ENCODE measurements at places on chromosomes 7 and 10. TPM values are rescaled to one million over a fixed set of nuclear protein-coding genes. Genes with fewer than 3 reads are reported as not detected.
A peak's percentile ranks its signal among the peaks of the same experiment; 100 is the strongest.

The PTPRZ1 gene
- 46.1 TPM for total RNA-seq

DNA sequence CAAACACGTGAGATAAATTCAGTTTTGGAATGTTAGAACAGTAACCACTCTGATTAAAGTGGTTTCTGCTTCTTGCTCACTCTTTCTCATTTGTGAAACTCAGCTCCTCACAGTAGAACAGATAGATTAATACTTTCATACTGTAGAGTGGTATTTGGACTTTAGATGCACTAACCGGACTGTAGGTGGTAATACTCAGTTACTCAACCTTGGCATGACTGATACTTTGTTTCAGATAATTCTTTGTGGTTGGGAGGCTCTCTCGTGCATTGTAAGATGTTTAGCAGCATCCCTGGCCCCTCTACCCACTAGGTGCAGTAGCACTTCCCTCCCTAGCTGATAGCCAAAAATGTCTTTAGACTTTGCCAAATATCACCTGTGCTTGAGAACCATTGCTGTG, 37.6 kb downstream of the MCU start:
- DNase-seq = no peak

The CPEB3 gene
- 2.2 TPM for total RNA-seq

- DNase-seq = no peak
Measured at GRCh38 chr7:44283381-44284211, 41.8 kb downstream of the CAMK2B start.

The GNAI1 gene
- 47.1 TPM for total RNA-seq

GRCh38 chr7:40965774-40966173, 737.1 kb downstream of the INHBA start:
- DNase-seq = peak; percentile 15

DNA sequence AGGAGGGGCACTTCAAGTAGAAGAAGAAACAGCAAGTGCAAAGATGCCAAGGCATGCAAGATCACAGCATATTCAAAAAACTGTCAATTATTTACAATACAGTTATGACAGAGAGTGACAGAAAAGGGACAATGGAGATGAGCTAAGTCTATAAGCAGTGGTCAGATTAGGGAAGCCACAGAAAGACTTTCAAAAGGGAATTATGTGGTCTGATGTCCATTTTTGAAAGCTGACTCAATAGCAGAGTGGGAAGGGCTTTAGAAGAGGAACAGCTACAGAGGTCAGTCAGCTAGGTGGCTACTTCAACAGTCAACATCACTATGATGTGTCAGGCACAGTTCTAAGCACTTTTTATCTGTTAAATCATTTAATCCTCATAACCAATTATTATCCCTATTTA, 45.2 kb upstream of the SPOCK2 start:
- DNase-seq = peak; percentile 32

- no peak for DNase-seq
Measured at GRCh38 chr7:101550641-101551541, 78.2 kb downstream of the MYL10 start.

The ZNF248 gene
- 8.2 TPM for total RNA-seq

GRCh38 chr10:108567899-108568752, 1355.2 kb downstream of the XPNPEP1 start:
- DNase-seq = no peak

GRCh38 chr10:110762109-110762848, 109.4 kb upstream of the PDCD4 start:
- no peak for DNase-seq

The EN2 gene
- total RNA-seq = 0.17 TPM

DNA sequence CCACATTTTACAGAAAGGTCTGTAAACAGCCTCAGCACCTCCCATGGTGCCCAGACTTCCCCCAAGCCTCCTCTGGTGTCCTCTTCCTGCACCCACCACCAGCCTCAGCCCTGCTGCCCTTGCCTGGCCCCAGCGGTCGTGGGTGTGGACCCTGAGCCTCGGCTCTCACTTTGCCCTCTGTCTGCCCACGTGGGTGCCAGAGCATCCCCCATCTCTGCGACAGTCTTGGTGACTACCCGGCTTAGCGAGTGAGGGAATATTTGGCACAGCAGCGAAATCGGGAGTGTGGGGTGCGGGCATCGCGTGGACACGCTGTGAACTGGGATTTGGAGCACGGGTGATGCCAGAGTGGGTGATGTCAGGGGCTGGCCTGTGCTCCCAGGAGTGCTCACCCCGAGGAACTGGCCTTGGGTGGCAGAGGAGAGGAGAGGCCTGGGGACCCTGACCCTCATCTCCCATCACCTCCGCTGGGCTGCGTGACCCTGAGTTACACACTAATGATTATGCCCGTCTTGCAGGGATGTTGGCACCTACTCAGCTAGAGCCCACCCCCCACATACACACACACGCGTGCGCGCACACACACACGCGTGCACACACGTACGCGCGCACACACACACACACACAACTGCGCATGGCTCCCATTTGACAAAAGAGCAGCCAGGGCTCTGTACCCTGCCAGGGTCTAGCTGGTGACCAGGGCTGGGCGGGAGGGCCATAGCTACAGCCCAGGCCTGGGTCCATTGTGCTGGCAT, 8.7 kb downstream of the ELFN1 start:
- no peak for DNase-seq

The OGDHL gene
- total RNA-seq = 0.40 TPM

DNA sequence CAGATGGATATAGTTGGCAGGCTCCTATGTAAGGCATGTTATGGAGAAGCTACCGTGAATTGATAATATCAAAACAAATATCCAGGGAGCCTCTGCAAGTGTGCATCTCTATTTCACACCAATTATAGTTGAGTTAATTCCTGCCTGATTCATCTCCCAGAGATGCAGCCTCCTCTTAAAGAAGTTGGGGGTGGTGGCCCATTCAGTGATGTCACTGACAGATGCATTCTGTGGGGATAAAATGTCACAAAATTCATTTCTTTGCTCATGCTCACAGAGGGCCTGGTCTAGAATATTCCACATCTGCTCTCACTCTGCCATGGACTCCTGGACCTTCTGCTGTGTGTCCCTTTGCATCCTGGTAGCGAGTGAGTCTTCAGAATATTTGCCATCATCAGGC, 189.1 kb upstream of the PRSS1 start:
- DNase-seq = no peak

DNA sequence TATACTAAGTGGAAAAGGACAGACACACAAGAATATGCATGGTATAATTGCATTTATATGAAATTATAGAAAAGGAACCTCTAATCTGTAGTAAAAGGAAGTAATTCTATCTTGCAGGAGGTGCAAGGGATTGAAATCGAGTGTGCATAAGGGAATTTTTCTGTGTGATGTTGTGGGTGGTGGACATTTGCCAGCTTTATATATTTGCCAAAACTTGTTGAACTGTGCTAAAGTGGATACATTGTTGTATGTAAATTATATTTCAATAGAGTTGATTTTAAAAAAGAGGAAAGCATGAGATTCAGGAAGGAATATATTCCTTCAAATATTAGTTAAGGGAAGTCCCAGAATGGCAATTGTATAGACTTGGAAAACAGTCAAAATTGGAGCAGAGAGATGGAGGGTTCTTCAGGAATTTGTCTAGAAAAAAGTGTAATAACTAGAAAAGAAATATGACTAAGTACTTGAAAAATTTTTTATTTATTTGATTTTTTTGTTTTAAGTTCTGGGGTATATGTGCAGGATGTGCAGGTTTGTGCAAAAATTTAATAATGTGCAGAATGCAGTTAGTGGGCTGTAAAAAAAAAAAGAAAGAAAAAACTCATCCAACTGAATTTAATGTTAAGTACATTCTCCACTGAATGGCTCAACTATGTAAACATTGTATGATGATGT, 96.1 kb downstream of the ARL4A start:
- no peak for DNase-seq

DNA sequence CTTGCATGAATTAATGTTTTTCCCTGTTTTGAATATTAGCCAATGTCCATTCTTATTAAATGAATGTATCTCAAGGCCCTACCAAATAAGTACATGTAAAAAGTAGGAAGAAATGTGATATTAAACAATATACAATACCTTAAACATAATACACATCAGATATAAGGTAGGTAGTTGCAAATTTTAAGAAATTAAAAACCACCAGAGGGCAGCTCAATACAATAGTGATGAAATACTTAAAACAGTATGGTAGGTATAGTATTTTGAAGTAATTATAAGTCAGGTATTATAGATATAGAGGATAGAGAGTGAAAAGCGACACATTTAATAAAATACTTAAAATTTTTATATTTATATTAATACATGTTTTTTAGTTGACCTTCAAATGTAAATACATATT, 43.6 kb upstream of the CDK14 start:
- peak; percentile 10 for DNase-seq

GRCh38 chr7:131381069-131381838, 53.6 kb downstream of the MKLN1 start:
- DNase-seq = peak; percentile 25

- DNase-seq = no peak
Measured at GRCh38 chr10:132519382-132520176, 18.0 kb upstream of the INPP5A start.

The HOXA6 gene
- total RNA-seq = 4.7 TPM

The TAS2R41 gene
- not detected for total RNA-seq

The ERVW-1 gene
- total RNA-seq = not detected

The SORBS1 gene
- total RNA-seq = 1.6 TPM

- DNase-seq = no peak
Measured at GRCh38 chr10:14757394-14757793, 17.3 kb downstream of the FAM107B start.

- DNase-seq = no peak
Measured at GRCh38 chr7:133051066-133051465, 30.8 kb downstream of the CHCHD3 start.

- no peak for DNase-seq
Measured at GRCh38 chr7:38704041-38704547, 72.9 kb upstream of the AMPH start.

DNA sequence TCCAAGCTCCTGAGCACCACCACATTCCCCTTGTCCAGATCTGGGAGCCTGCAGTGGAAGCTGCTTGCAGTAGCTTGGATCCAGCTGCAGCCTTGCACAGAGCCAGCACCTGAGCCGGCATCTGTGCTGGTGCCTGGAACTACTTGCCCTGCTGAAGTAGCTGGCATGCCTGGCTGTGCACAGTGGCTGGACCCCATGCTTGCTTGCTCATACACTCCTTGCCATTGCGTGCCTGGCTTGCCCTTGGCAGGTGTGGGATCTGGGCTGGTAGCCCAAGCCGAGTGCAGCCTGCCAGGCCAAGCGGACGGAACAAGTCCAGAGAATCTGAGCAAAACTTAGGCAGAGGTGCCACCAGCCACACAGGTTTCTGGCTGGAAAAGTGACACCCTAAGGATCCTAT, 759.9 kb downstream of the IPMK start:
- no peak for DNase-seq

DNA sequence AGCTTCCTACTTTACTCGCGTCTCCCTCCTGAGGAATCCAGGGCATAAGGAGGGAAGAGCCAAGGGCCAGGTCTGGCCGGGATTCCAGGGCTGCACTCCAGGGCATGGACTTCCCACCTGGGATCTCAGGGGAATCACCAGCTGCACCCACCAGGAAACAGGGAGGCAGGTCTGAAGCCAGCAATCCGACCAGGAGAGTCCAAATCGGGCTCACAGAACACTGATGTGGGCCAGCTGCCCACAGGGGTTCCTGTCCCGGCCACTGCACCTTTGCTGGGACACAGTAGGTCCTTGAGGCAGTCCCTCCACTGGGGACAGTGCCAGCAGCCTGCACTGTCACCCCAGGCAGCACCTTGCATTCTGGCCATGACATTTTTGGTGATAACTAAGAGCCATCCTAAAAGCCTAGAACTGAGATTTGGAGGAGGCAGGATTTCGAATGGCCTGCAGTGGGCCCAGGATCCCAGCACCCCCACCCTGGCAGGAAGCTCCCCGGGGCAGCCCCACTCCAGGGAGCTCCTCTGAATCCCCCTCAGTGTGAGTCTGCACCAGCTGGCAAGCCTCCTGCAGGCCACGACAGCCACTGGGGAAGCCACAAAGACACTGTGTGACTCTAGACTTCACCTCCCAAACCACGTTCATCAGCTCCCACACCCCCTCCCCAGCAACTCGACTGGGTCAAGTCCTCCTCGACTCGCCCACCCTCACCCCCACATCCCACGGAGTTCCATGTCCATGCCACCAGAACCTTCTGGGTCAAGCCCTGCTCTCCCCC, 71.5 kb upstream of the PPP2R2D start:
- DNase-seq = no peak

DNA sequence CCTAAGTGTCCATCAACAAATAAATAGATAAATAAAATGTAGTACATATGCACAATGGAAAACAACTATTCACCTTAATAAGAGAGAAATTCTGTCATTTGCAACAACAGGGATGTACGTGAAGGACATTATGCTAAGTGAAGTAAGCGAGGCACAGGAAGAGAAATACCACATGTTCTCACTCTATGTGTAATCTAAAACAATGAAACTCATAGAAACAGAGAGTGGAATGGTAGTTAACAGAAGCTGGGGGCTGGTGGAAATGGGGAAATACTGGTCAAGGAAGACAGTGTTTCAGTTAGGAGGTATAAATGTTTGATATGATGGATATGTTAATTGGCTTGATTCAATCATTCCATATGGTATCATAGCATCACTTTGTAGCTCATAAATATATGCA, 43.1 kb downstream of the ARL4A start:
- no peak for DNase-seq

- no peak for DNase-seq
Measured at GRCh38 chr10:63664341-63664885, 143.2 kb downstream of the REEP3 start.

- DNase-seq = peak; percentile 92
Measured at GRCh38 chr7:87345166-87345927, at the start of gene CROT. Gene CROT (plus strand): TSS chr7:87345664. CDS start chr7:87349069, 3,405 bp downstream.

The ASZ1 gene
- total RNA-seq = not detected

The MALRD1 gene
- total RNA-seq = 0.83 TPM

The PPP1R3A gene
- not detected for total RNA-seq

The AKR1C1 gene
- 7.5 TPM for total RNA-seq

The FAS gene
- total RNA-seq = 50.0 TPM

DNA sequence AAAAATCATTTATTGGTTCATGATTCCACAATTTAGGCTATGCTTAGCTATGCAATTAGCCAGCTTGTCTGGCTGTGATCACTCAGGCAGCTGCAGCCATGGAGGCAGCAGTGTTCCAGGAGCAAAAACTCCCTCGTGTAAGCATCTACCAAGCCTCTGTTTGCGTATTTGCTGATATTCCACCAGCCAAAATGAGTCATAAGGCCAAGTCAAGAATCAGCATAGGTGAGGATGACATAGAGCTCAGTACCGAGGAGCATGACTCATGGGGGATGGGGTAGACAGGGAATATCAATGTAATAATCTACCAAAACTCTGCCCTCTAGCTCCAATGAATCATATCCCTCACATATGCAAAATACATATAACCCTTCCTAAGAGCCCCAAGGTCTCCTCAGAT, 63.3 kb downstream of the IMMP2L start:
- DNase-seq = peak; percentile 98

DNA sequence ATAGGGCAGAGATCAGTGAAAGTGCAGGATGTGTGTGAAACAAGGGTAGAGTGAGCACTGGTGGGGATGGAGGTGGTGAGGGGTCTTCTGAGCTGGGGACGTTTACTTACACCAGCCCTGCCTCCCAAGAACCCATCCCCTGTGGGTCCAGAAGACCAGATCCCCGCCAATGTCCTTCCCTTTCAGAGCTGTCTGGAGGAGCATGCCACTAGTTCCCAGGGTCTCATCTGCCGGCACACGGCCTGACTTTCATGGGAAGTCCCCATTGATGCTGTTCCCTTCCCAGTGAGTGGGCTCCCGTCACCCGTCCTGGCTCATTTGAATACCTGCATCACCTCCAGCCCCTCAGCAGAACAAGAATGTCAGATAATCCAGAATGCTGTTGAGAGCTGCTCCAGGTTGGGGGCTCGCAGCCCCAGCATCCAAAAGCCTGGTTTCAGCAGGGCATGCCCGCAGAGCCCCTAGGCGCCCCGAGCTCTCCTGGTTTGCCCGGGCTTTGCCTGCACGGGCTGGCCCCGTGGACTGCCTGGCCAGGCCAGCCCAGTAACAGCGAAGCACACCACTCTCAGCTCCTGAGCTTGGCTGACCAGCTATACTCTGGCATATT, 246.7 kb downstream of the MGMT start:
- no peak for DNase-seq

Measured in mammary epithelial cell (primary cell).